ENCODE measurements at places on chromosomes 4 and X.

GRCh38 chr4:185728893-185729292 is 83.1 kb downstream of the SORBS2 start:
- no peak for DNase-seq

- no peak for DNase-seq
Observed at GRCh38 chr4:53545273-53545672, 46.0 kb downstream of the LNX1 start.

GRCh38 chr4:113101669-113102068 is 52.2 kb downstream of the ANK2 start:
- DNase-seq, result no peak

- DNase-seq, result no peak
Observed at GRCh38 chr4:122898370-122899150, 23.8 kb downstream of the NUDT6 start.
